ENCODE measurements at places on chromosomes 1 and 21.

DNA sequence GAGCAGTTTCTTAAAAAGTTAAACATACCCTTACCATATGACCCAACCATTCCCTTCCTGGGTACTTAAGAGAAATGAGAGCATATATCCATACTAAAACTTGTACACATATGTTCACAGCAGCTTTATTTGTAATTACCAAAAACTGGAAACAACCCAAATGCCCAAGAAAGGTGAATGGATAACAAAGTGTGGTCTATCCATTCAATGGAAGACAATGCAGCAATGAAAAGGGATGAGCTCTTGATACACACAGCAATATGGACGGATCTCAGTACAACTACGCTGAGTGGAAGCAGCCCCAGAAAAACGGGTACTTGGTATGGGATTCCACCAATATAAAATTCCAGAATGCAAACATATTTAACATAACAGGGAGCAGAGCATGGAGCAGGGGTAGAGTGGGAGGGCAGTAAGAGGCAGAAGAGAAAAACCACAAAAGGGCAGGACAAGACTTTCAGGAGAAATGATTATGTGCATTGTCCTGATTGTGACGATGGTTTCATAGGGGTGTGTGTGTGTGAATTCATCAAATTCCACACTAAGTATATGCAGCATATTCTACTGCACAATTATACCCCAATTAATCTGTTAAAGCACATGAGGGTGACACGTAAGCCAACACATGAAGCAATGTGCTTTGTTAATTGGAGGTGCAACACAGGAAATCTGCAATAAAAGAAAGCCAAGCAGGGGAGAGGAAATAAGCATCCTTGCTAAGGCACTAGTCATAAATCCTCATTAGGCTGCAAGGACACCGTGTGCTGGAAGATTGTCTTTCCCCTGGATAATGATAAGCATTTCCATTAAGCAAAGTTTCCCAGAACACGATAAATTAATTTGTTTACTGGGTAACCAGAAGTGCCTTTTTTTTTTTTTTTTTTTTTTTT lies 113.1 kb upstream of the KRTAP19-8 start:
- DNase-seq = no peak

DNA sequence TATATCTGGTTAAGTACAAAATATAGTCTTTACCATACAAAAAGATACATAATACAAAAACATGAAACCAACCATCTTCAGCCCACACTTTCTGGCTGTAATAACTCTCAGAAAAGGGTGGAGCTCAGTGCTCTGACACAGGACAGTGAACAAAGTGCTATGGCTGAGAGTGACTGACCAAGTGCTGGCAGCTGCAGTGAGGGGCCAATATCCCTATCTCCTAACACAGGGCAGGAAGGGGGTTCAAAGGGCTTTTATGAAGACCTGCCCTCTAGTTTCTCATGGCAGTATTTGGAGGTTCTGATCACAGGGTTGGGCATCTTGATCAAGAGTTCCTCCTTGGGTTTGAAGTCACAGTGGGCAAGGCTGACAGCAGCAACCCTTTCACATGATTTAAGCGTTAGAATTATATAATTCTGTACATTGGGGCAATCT lies 3.9 kb downstream of the TXNIP start:
- DNase-seq = no peak

GRCh38 chr1:41341772-41342562 lies 19.3 kb upstream of the FOXO6 start:
- no peak for DNase-seq

DNA sequence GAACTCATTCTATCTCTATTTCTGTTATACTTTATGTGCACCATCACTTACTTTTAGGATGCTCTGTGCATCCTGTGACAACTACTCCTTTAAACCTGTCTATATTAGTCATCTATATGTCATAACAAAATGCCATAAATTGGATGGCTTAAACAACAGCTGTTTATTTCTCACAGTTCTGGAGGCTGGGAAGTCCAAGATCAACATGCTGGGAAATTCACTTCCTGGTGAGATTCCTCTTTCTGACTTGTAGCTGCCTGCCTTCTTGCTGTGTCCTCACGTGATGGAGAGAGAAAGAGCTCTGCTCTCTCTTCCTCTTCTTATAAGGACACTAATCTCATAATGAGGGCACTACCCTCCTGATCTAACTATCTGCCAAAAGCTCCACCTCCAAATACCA lies 62.3 kb upstream of the RCOR3 start:
- DNase-seq = no peak

DNA sequence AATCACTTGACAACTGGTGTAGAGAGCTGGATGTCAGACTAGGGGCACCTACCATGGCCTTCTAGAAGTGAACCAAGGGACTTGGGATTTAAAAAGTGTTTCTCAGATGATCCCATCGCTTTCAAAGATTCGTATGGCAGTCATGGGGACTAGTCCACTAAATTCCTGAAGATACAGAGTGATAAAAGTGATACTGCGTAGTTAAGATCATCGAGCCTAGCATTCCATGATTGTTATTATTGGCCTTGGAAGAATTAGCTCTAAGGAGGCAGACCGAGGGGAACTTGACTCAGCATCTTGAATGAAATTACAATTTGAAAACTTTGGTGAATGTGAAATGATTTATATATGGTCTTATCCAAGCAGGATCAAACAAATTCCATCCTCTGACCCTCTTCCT lies 1.3 kb upstream of the CHIA start:
- no peak for DNase-seq

DNA sequence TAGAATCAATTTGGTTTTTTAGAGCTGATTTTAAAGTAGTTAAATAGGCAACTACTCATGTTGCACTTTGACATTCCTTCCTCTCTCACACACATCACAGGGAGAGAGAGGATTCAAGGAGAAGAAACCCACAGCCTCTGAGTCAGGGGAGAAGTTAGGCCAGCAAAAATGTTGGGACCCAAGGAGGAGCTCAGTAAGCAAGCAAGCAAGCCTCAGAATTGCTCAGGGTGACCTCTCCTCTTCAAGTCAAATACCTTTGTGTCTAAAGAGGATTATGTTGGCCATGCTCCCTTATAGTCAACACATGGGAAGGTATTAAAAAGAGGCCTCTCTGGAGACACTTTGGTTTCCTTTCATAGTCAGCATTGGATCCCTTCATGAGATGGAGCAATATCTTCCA lies 80.5 kb upstream of the WARS2 start:
- DNase-seq = no peak

DNA sequence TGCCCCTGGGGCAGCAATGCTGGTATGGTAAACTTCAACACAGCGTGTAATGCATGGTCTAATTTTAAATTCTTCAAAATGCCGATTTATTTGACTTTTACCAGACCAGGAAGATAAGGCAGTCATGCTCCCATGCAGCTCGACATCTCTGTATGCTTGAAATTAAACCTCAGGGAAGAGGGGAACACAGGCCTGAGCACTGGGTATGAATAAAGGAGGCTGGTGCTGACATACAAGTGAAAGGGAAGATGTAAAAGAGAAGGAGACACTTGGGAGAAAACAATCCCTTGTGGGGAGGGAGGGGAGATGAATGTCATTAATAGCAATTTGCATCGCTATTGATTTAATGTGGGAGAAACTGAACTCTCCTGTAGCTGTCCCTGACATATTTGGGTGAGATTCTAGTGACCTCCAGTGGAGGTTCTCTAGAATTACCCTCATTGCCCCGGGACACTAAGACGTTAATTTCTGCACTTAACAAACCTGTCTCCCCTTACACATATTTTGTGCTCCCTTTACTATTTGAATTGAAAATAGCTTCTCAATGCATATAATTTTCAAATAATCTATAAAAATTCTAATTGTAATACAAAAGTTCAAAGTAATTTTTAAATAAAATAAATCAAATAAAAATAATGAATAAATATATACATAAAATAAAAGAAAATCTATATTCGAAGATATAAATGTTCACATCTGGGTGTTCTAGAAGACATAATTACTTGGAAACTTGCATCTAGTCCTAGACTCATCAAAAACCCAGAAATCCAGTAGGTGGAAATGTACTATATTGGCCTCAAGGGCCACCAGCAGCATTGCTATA lies 283.1 kb downstream of the LMX1A start:
- no peak for DNase-seq
